ENCODE measurements at places on chromosomes 4 and X.
A peak's percentile ranks its signal among the peaks of the same experiment; 100 is the strongest.

DNA sequence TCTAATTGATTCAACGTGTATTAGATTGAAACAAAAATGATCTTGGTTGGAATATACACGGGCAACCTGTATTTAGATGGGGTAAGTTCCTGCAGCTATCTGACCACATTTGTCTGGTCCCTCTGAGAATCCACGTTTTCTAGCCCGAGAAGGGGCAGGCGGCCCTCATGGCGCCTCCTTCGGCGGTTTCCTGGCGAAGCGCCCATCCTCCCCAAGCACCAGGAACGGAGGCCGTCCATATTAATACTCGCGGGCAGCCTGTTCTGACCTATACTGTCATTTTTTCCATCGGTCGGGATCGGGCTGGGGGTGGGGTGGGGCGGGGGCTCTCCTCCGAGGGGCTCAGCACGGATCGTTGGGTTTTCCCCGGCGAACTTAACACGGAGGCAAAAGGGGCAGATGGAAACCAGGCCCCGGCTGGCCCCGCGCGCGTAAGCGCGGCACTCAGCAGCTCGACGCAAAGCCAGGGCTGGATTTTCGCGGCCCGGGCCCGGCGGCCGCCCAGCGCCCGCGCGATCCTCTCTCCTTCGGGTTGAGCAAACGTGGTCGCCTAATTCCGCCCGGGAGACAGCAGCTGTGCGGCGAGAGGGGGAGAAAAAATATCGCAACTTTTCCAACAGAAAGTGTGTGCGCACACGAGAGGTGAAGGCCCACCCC is 77.2 kb upstream of the BCOR start:
- peak; percentile 53 for DNase-seq

GRCh38 chr4:170804930-170805329 is 715.2 kb upstream of the AADAT start:
- no peak for DNase-seq

GRCh38 chrX:24982306-24982965 is 33.3 kb downstream of the ARX start:
- no peak for DNase-seq

DNA sequence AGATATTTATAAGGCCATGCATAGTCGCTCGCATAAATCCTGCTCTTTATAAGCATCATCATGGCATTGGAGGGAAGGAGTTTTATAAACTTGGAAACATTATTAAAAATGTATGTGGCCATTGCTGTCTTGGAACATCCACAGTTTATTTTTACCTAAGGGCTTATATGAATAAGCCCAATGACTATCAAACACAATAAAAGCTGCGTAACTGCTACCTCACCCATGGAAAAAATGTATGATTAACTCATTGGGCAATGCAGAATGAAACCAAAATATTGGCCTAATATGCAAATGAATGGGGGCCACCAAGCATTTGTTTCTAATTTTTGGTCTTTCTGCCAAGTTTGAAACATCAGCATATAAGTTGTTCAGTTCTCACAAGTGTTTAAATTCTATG is 19.1 kb downstream of the GEMIN8 start:
- no peak for DNase-seq

DNA sequence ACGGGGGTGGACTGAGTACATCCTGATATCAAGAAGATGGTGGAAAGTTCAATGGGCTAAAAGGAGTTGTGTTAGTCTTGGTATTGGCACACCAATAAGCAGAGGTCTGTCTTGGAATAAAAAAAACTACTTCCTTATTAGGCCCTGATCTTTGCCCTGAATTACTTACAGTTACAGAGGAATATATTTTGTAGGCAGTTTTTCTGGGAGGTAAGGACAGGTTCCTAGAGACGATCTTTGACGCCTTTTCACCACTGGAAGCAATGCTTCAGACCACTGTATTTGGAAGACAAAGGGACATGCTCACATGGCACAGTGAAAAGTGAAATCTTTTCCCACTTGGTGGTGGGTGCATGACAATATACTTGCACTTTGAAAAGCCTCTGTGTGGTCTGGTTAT is 618 bp upstream of the XK start:
- no peak for DNase-seq

- DNase-seq = no peak
Measured at GRCh38 chrX:136210243-136210642, 41.0 kb downstream of the MAP7D3 start.

DNA sequence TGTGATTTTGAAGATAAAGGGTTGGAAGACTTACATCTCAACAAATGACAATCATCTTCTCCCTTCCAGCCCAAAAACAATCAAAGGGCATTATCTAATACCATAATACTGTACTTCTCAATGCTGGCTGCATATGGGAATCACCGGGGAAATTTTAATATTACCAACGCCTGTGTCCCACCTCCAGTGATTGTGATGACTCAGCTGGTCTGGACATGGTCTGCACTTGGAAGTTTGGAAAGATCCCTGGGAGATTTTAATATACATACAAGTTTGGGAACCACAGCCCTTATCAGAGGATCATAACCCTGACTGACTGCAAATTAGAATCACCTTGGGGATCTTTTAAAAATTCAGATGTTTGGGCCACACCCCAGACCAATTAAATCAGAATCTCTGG is 29.9 kb downstream of the ARL13A start:
- DNase-seq = no peak

GRCh38 chr4:89765966-89766365 is 71.0 kb downstream of the SNCA start:
- DNase-seq = no peak

DNA sequence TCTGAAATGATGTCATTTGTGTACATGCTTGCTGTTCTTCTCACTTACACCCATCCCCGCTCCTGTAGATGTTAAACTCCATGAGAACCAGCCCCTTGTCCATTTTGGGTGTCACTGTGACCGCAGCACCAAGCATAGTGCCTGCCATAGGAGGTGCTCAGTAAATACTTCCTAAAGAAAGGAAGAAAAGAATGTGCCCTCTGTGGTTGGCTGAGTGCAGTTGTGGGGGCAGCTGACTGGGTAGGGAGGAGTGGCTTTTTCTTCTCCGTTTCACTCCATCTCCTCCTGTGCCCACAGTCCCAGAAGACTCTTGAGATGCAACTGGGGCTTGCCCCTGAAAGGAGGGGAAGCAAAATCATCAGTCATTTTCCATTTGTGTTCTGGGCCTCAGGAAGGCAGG is 25.5 kb downstream of the PHEX start:
- no peak for DNase-seq

DNA sequence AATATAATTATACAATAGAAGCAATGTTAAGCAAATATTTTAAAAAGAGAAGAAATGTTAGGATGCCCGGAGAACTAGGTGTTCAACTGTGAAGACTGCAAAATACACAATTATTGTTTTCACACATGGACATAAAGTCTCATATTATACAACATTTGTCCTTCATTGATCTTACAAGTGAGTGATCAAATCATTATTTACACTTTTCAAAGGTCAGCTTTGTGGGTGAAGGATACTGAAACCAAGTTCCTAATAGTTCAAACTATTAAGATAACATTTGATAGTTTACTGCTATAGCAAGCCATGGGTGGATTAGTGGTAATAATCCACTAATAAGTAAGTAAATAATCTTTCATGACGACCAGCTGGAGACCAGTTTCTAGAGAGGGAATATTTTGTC is 23.3 kb downstream of the CTSO start:
- DNase-seq = no peak

DNA sequence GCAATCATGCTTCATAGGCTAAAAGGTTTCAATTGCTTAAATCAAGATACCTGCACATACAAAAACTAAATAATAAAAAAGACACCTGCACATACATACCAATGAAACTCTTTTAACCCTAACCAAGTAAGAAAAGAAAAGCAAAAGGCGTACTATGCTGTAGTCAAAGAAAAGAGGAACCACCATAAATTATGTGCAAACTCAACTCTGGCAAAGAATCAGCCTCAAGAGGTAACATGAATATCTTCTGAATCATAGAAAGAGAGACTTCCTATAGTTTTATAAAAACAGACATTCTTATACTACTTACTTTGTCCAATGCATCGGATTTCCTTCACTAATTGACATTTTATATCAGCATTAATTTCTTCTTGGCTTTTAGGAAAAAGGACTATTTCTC is 29.3 kb downstream of the MMGT1 start:
- no peak for DNase-seq

GRCh38 chr4:122617597-122618593 is 3.0 kb downstream of the IL21 start:
- DNase-seq = no peak

GRCh38 chr4:30868111-30868895 is 148.1 kb downstream of the PCDH7 start:
- DNase-seq = no peak

DNA sequence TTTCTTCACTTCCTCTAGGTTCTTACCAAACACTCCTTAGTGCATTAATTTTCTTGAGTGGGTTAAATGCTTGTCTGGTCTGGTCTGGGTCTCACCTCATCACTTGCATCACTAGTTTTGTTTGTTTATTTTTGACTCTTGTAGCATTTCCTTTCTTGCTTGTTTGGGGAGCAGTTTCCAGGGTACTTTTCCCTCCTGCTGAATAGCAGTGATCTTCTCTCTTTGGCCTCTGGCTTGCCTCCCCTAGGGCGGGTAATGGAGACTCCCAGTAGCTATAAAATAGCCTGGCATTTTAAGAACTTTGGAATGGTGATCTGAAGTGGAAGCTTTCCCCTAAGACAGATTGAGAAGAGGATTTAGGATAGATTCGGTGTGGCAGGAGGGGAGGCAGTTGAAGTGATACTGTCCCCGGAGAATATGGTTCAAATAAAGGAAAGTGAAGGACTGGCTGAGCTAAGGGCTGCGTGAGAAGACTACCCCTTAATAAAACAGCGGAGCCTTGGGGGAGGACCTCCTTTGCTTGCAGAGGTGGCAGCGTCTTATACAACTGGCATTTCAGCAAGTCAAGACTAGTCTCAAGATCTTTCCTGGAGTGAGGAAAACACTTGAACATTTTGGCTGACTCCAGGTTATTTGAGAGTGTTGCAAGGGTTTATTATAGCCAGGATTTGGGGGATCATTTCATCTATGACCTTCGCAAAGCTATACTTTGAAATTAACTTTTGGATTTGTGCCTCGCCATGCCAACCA is 190.6 kb downstream of the FRAS1 start:
- DNase-seq = no peak

- no peak for DNase-seq
Measured at GRCh38 chrX:80511969-80512760, 91.9 kb downstream of the TENT5D start.

- DNase-seq = peak; percentile 58
Measured at GRCh38 chrX:103254921-103255493, at the start of gene TCEAL8. TSS of gene TCEAL8 (minus strand) at chrX:103255155. CDS start at chrX:103253979, 1,176 bp downstream.

GRCh38 chr4:68272380-68272779 is 26.9 kb upstream of the TMPRSS11B start:
- no peak for DNase-seq

- no peak for DNase-seq
Measured at GRCh38 chr4:118904418-118904817, 15.8 kb downstream of the SYNPO2 start.

DNA sequence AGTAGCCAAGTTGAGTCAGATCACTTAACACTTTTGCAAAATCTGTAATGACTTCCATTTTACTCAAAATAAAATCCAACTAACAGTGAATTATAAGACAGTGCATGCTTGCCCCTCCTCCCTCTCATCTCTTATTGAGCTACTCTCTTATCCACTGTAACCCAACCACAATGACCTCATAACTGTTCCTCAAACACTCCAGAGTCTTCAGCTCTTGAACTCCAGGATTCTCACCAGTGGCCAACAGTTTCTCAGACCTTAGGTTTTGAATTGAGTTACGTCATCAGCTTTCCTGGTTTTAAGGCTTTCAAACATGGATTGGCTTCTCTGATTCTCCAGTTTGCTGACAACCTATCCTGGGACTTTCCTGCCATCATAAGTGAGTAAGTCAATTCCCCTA is 938.3 kb downstream of the RAB28 start:
- DNase-seq = no peak

GRCh38 chr4:55386073-55386472 is 9.7 kb upstream of the TMEM165 start:
- no peak for DNase-seq

DNA sequence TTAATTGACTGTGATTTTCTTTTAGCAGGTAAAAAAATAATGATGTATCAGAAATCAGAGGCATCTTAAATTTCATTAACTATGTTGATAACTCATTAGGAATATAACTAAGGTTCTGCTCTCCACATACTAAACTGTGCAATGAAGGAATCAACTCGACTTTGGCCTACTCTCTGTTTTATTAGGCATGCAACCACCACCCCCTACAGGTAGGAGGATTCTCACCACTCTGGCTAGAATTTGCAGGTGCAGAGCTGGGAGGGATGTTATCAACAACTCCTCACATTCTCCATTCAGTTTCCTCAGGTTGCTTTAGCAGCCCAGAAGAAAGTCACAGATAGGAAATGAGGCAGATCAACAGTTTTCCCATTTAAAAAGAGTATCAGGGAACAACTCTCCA is 160.1 kb downstream of the COX18 start:
- no peak for DNase-seq

GRCh38 chr4:74932832-74933561 is at the start of gene PARM1:
TSS of gene PARM1 (plus strand) at chr4:74933116. CDS start at chr4:74933328, 212 bp downstream.
- DNase-seq = no peak

DNA sequence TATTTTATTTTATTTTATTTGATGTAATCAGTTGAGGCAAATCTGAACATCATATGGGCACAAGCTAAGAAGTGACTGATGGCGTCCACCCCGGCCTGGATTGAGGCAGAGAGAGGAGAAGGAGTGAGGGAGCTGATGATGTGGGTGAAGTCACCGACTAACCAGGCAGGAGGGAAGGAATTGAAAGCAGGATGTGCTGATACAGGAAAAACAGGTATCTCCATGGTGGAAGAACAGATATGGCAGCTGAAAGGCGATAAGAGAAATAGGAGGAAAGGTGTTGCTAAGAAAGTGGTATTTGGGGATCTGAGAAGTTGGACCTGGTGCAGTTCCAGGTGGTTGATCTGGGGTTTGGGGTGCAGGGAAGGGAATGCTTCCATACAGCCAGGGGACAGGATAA is 37.6 kb upstream of the GYPB start:
- no peak for DNase-seq

- DNase-seq = no peak
Measured at GRCh38 chrX:51697397-51697796, 12.9 kb upstream of the CENPVL1 start.

DNA sequence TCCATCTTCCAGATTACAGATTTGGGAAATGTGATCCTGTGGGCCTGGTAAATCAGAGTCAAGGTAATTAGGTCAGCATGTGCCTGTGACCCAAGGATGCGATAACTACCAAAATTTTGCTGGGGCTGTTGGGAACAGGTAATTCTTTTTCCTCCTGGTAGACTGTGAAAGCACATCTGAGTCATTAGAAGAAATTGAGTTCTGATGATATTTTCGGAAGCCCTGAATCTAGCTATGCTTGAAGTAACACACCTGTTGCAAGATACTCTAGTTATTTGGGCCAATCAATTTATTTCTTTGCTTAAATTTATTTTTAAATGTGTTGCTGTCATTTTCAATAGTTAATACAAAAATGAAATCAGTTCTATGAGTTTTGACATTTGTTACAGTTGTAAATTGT is 903.6 kb downstream of the RPA4 start:
- DNase-seq = no peak

- DNase-seq = no peak
Measured at GRCh38 chrX:109922190-109922589, 80.7 kb upstream of the TMEM164 start.

Measured in activated CD8-positive, alpha-beta memory T cell treated with anti-CD3 and anti-CD28 coated beads, Interleukin-2, amount 50 U/mL, for 4 hours (primary cell).